ENCODE measurements at places on chromosomes 13 and 19.

- DNase-seq, result no peak
Observed at GRCh38 chr13:51793570-51794271, 10.2 kb downstream of the DHRS12 start.

- no peak for DNase-seq
Observed at GRCh38 chr19:7529610-7530490, 5.7 kb upstream of the PNPLA6 start.

DNA sequence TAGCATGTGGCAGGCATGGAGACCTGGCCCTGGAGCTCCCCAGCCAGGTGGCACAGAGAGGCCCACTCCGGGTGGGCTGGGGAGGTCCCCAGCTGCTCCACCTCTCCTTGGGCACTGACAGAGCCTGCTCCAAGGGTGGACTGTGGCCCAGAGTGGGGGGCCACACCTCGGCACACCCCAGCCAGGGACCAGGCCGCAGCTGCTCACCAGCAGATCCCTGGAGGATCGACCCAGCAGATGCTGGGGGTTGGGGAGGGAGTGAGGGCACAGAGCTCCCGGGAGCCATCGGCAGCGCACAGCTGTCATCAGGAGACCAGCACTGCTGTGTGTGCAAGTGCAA lies 72.0 kb upstream of the KCTD15 start:
- DNase-seq, result no peak

- DNase-seq, result no peak
Observed at GRCh38 chr13:50991579-50992521, 82.3 kb downstream of the RNASEH2B start.

DNA sequence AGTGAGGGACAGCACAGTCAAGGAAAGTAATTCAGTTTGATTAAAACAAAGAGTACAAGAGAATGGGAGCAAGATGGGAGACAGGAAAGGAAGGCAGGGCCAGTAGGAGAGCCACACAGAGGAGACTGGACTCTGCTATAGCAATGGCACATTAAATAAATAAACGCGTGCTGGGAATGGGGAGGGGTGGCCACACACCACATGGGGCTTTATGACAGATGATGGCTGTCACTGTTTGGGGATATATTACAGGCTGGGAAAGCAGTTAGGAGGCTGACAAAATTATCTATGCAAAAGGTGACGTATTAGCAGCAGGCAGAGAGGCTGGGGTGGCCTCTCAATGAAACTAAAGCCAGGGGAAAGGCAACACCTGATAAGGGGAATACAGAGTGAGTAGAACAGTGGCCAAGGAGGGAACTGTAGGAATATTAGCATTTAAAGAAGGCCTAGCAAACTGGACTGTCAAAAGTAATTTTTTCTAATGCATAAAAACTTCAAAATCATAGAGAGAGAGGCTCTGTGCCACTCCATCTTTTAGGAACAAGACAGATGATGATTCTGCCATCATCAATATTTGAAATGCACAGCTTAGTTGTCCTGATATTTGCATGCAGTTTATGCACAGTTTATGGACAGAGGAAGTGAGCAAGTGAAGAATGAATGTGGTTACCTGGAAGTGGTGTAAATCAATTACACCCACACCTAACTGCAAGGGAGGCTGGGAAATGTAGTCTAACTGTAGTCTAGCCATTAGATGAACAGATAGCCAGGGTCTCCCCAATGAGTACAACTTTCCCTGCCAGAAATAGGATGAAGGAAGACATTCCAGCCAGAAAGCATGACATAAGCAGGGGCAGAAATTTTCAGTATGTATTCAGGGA lies 346.5 kb downstream of the FOXO1 start:
- DNase-seq, result no peak

DNA sequence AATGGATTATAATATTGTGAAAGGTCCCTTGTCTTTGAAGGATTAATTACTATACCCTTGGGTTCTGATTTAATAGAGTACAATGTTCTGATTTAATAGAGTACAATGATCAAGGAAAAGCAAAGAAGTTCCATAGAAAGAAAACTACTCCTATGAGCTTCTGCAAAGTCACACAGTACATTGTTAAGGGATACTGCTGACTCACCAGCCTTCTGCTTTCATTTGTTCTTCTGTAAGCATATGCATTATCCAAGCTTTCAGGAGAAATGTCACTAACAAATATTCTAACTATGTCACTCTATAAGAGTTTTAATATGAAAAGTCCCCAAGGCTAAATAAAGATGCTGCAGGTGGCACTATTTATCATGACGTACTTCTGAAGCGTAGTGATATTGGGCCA lies 396.7 kb downstream of the RFC3 start:
- no peak for DNase-seq

DNA sequence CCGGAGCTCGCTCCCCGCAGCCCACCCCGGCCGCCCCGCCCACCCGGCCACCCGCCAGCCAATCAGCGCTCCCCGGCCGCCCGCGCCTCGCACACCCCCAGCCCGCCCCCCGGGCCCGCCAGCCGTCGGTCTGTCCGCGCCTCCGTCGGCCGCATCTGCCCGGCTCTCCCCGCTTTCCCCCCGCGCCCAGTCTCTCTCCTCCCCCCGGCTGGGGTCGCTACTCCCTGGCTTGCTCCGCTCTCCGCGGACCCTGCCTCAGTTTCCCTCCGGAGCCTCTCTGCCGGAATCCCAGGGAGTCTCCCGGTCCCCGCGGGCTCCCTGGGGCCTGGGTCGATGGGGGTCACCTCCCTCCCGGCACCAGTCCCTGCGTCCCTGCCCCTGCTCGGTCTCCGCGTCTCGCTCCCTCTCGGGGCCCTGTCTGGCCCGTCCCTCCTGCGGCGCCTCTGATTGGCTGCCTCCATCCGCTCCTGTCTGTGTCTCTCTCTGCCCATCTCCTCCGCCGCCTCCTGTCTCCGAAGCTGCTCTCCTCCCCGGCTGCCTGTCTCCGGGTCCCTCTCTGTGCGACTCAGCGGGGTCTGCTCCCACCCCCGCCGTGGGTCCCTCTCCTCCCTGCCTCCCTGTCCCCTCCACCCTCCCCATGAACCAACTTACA lies 484 bp downstream of the IL11 start:
- peak; percentile 21 for DNase-seq

GRCh38 chr13:40613192-40613818 lies 53.1 kb downstream of the FOXO1 start:
- peak; percentile 40 for DNase-seq

DNA sequence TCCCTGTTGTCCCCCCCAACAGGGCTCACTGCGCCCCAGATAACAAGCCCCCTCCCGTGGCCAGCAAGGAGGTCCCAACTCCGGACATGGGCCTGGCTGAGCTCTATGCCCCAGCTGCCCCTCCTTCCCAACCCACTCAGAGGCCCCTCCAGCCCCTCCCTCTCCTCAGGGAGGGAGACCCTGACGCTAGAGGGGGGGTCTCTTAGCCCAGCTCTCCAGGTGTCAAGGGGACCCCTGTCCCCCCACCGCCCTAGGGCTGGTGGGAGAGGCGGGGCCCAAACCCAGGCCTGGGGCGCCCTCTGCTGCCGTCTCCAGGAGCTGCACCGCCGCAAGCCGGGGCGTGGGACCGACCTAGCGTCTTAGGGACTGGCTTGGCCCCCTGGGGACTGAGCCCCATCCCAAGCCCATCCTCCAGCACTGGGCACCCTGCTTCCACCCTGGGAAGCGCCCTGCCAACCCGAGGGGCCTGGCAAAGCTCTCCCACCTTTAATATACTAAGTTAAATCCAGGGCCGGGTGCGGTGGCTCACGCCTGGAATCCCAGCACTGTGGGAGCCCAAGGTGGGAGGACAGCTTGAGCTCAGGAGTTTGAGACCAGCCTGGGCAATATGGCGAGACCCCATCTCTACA lies 1.4 kb downstream of the GRIN3B start:
- DNase-seq, result peak; percentile 56

- DNase-seq, result no peak
Observed at GRCh38 chr13:91181892-91182291, 165.6 kb upstream of the MIR17HG start.

GRCh38 chr19:34365463-34366401 lies 736 bp downstream of the GPI start:
- DNase-seq, result no peak

DNA sequence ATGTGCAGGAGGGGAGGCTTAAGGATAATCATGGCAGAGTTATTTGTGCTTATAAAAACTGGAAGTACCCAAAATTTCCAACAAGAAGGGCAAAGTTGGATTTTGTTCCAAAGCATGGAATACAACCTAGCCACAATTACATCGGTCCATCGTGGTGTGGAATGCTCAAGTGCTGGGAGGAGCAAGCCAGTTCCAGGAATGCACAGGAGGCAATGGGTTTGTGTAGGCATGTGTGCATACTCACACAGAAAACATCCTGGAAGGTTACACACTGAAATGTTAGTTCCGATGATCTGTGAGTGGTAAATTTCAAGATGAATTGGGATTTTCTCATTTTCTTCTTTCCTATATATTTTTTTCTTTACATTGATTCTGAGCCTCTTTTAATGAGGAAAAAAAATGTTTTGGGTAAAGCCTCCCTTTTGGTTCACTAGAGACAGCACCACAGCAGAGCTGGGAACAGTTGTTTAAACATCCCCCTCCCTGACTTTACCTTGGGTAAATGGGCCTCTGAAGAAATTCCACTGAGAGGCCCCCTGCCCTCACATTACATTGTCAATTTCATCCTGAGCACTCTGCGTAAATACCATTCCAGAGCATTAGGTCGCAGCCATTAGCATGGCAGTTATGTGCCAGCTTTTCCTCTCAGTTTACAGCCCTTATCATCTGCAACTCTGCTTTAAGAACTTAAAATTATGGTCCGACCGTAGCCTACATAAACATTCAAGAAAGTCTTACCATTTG lies 122.0 kb downstream of the UQCRFS1 start:
- DNase-seq, result no peak

GRCh38 chr13:43985422-43986072 lies 105.8 kb downstream of the LACC1 start:
- no peak for DNase-seq

DNA sequence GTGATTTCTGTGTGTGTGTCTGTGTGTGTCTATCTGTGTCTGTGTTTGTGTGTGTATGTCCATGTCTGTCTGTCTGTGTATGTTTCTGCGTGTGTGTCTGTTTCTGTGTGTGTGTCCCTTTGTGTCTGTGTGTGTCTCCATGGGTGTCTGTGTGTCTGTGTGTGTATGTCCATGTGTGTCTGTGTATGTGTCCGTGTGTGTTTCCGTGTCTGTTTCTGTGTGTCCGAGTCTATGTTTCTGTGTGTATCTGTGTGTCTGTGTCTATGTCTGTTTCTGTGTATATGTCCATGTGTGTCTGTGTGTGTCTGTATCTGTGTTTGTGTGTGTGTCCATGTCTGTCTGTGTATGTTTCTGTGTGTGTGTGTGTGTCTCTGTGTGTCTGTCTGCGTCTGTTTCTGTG lies 276.3 kb upstream of the SOX1 start:
- DNase-seq, result no peak

DNA sequence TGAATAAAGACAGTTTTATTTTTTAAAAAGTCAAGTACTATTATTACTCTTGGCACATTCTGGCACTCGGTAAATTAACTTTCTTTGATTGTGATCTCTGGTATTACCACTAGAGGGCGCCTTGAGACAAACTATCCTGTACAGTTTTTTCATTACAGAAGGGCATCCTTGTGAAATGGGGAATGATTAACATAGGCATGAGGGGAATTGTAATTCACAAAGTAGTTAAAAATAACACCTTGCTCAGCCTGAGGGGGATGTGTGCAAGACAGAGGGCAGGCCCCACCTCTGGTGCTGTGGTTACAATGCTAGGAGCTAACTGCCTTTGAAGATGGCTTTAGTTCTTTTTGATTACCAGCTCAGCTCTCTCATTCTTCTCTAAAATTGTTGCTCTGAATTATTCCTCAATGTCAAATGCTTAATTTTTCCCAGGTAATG lies 24.2 kb upstream of the C1QTNF9B start:
- DNase-seq, result no peak

DNA sequence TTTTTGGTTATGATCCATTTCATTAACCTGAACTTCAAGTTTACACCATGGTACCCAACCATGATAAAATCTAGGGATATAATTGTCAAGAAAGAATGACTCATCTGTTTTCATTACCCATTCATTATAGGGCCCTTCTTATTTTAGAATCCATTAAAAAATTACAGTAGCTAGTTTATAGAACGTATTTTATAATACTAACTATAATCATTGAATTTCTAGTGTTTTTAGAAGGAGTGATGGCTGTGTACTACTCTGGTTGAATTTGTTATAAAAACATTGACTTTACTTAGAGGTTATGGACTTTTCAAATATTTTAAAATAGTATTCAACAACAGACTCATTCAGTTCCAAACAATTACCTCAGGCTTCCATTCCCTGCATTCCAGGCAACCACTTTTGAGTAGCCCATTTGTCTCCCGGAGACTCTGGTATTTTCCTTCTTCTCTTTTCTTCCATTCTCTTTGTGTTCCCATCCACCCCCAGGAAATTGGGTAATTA lies 71.9 kb upstream of the KLF12 start:
- DNase-seq, result no peak

DNA sequence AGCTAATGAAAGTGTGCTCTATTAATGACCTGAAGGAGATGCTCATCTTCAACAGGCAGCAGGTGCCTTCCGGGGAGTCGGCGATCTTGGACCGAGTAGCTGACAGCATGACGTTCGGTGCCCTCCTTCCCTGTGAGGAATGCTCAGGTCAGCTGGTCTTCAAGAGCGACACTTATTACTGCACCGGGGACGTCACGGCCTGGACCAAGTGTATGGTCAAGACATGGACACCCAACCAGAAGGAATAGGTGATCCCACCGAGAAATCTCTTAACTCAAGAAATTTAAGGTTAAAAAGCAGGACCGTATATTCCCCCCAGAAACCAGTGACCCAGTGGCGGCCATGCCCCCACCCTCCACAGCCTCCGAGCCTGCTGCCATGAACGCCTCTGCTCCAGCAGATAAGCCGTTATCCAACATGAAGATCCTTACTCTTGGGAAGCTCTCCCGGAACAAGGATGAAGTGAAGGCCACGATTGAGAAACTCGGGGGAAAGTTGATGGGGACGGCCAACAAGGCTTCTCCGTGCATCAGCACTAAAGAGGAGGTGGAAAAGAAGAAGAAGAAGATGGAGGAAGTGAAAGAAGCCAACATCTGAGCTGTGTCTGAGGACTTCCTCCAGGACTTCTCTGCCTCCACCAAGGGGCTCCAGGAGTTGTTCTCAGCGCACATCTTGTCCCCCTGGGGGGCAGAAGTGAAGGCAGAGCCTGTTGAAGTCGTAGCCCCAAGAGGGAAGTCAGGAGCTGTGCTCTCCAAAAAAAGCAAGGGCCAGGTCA lies 22.8 kb upstream of the ANKRD10 start:
- no peak for DNase-seq

DNA sequence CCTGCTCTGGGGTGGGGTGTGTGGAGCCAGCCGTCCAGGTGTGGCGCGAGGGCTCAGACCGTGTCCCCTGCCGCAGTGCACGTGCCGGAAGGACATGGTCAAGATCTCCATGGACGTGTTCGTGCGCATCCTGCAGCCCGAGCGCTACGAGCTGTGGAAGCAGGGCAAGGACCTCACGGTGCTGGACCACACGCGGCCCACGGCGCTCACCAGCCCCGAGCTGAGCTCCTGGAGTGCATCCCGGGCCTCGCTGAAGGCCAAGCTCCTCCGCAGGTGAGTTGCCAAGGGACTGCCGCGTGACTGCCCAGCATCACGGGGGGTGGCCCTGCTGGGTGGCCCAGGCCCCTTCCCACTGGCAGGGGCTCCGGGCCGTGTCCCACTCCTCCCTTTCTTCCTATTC lies 141.6 kb downstream of the KDM4B start:
- DNase-seq, result no peak

All from T-helper 1 cell (primary cell).